ENCODE measurements at places on chromosomes 2 and 18.

- no peak for DNase-seq
Measured at GRCh38 chr18:59810735-59811520, 88.9 kb upstream of the PMAIP1 start.

- no peak for DNase-seq
Measured at GRCh38 chr2:23563673-23564614, 179.0 kb downstream of the KLHL29 start.

DNA sequence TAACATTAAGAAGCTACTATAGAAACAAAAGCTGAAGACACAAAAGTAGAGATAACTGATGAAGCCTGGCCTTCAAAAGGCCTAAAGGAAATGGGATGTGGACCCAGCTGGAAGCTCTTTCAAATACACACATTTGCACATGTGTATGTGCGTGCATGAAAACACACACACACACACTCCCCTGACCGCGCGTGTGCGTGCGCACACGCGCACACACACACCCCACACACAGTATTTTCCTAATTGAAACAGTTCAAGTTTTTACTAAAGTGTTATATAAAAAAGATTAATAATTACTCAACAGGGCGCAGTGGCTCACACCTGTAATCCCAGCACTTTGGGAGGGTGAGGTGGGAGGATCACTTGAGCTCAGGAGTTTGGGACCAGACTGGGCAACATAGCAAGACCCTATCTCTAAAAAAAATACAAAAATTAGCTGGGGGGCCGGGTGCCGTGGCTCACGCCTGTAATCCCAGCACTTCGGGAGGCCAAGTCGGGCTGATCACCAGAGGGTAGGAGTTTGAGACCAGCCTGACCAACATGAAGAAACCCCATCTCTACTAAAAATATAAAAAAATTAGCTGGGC, 111.5 kb downstream of the PLEKHM3 start:
- DNase-seq = no peak

DNA sequence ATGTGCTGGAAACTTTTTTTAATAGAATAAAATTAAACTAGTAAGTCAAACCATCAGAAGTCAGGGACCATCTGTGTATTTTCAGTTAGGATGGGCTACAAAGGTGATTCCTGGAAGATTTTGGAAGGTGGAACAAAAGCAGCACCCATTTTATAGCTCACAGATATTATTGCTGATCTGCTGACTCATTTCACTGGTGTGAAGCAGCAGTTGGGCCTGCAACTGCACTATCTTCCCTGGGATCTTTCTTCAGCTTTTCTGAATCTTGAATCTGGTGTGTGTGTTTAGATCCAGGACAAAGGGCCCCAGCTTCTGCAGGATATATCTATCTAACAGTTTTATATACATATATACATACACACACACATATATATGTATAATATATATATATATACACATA, 35.6 kb upstream of the BCL11A start:
- no peak for DNase-seq

DNA sequence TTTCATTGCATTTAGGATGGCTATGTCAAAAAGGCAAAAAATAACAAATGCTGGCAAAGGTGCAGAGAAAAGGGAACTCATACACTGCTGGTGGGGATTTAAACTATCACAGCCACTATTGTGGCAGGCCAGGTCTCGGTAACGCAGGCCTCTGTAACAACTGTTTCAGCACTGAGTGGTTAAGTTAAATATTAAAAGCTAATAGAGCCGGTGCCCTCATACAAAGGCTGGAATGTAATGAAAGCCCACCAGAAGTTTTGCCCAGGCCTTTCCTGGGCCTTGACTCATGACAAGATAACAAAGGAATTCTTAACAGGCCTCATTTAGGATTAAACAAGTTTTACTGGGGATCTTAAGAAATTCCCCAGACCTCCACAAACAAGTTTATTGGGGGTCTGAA, 10.7 kb downstream of the MERTK start:
- DNase-seq = no peak

- no peak for DNase-seq
Measured at GRCh38 chr2:60861736-60862135, 19.6 kb upstream of the REL start.

DNA sequence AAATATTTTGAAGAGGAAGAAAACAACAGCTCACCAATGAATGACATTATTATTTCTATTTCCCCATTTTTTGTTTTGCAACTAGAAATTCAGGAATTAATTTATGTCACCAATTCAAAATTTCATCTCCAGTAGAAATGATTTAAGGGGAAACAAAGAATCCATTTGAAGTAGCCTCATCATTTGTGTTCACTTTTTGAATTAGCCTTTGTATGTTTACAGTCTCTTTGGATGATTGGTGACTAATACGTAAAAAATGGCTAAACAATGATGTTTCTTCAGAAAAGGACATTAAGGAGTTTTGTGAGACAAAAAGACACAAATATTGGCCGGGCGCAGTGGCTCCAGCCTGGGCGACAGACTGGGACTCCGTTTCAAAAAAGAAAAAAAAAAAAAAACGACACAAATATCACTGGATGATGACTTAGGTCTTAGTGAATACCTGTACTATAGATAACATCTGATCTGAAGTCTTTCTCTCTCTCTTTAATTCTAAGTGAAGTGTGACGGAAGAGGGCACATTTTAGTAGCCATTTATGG, 313.2 kb downstream of the PIK3C3 start:
- DNase-seq = no peak

GRCh38 chr2:164928101-164928673, 27.1 kb downstream of the SLC38A11 start:
- DNase-seq = no peak

DNA sequence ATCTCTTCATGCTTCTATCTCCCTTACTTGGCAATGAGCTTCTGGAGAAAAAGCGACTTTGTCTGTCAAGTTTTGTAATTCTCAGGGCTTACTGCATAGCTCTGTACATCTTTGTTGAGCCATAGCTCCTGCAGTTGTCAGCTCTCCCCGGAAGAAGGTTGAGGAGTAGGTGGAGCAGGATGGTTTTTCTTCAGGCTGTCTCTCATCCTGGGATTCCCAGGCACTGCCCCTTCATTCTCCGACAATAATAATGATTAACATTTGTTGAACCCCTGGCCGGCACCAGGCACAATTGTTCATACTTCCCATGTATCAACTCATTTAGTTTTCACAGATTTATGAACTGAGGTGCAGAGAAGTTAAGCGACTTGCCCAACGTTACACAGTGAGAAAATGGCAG, 23.5 kb upstream of the RHOB start:
- DNase-seq = no peak

GRCh38 chr2:216012133-216012829, 1.1 kb downstream of the MREG start:
- DNase-seq = no peak

DNA sequence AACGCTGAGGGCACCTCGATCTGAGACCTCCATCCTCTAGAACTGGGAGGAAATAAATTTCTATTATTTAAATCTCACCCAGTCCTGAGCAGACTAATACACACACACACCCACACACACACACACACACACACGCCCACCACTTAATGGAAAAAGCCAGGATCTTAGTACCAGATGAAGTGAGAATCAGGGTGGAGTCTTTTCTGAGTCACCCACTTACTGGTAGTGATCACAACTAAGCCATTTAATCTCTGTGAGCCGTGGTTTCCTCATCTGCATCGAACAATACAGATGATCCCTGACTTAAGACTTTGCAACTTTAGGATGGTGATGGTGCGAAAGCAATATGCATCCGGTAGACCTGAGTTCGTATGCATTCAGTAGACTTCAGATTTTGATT, 18.6 kb downstream of the THNSL2 start:
- no peak for DNase-seq

DNA sequence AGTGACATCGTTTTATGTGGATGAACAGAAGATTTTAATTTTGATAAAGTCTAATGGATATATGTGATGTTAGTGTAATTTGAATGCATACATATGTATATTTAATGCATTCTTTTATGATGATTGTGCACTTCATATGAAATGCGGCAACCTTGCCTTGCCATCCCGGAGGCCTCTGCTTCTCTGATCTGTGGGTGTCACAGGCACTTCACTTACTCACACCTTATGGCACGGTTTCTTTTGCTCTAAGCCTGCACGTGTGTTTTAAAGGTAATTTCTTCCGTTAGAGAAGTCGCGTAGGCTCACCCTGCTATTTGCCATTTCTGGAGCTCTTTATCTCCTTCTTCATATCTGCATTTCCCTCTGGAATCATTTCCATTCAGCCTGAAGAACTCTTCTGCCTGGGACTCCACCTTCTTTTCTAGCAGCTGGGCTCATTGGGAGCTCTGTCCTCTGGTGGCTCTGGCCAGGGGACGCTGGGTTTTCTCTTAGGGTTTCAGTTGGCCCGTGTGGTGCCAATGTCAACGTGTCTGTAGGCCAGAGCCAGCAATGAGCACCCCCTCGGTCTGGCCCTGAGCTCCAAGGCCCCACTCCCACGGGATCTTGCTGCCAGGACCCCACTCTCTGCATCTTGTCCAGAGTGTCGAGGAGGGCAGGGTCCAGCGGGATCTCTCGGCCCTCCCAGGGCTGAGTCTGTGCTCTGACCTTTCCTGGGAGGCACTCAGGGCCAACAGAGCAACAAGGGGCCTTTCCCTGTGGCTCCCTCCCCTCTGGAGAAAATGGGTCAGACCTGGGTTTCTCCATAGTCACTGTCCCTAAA, 97.3 kb downstream of the RTP5 start:
- DNase-seq = no peak

DNA sequence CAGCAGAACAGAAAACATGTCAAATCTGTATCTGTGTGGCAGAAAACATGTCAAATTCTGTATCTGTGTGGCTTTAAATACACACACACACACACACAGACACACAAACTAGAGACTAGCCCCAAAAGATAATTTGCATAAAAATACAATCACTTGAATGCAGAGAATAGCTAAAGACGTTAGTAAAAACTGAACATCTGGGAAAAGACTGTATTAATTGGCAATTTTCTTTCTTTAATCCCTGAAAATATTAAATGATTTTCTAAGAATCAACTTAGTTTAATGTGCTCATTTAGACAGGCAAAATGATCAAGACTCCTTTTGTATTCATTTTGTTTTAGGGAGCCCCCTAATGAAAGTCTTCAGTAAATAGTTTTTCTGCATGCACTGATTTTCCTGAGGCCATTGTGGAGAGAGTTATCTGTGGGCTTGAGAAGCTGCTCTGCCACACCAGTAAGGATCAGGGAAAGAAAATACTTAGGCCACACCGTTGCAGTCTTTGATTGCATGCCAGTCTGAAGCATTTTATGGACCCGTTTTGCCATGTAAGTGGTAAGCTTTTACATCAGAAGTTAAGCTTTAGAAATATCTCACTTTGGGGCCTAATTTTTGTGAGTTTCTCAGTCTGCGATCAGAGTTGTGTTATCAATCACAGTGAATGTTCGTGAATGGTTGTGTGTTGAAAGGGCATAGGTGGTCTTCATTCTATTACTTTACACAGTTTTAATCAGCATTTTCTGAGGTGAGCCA, 2.2 kb downstream of the SPATS2L start:
- DNase-seq = no peak

DNA sequence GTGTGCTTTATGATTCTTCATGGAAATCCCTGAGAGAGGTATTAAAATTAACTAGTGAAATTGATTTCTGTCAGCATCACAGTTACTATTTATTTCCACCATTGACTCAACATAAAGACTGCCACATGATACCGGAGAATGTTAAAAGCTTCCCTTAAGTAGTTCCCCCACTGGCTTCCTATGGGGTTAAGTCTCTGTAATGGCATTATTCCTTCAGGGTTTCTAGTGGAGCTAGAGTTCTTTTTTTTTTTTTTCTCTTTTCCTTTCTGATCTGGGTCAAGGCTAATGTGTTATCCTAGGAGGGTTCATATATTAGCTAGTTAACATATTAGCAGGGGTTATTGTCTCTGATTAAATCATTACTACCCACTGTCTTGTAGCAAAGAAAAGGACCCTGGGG, 1919.1 kb upstream of the PIK3C3 start:
- no peak for DNase-seq

GRCh38 chr2:21452263-21452662, 328.5 kb downstream of the TDRD15 start:
- DNase-seq = no peak

- no peak for DNase-seq
Measured at GRCh38 chr18:73683409-73684238, 464.0 kb downstream of the FBXO15 start.

GRCh38 chr2:103005393-103005792, 243.6 kb downstream of the TMEM182 start:
- DNase-seq = no peak

DNA sequence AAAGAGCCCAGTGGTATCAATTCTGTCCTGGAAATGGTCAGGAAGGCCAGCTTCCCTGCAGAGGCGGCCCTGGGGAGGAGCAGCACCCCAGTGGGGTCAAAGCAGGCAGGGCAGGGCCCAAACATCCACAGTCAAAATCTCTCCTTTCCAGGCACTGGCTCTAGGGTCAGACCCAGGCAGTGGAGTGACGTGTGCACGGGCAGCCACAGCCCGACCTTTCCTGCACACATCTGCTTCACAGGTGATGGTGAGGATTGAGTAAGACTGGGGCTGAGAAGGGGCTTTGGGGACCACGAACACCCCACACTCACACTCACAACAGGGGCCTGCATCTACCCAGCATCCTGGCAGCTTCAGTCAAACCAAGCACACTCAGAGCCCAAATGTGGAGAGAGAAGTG, 97.8 kb upstream of the GLI2 start:
- DNase-seq = no peak

DNA sequence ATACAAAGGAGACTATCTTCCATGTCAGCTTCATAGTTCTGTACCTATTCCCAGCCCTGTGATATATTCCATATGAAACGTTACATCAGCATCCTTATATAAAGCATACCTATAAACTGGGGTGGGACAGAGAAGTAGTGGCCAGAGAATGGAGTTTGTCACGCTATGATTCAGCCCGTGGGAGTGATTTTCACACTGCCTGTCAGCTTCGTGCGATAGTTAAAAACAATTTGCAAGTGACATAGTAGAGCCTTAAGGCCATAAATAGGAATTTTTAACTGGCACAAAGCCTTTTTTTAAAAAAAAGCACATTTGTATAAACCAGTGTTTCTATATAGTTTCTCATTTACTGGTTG, 30.2 kb downstream of the PKP4 start:
- DNase-seq = no peak

DNA sequence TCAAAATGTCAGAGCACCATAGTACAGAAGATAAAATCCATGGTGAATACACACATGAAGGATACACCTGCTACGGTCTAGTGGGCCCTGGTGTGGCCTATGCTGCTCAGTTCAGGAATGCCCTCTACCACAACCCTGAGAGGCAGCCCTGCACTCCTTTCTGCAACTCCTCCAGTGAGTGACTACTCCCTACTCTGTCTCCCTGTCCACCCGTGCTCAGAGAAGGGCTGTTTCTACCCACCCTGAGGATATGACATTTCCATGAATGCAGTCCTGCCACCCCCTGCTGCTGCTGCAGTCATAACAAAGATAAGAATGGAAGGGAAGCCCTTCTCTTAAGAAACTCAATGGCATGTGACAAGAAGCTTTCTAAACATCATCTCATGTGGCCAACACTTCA, 137.0 kb downstream of the EN1 start:
- DNase-seq = no peak
